ENCODE measurements at places on chromosomes 1 and 21.
A peak's percentile ranks its signal among the peaks of the same experiment; 100 is the strongest.

DNA sequence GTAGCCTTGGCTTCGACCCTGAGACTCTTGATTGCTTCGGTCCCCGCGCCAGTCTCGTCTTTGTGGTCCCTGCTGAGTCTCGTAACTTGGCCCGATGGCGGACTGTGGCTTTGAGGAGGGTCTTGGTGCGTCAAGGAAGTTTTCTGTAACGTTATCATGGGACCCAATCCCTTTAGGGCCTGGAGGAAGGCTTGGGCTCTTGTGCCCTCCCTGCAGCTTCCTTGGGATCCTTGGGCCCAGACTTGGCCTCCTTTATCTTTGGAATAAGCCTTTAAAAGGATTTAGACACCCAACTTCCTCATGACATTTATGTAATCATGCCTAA, 371 bp downstream of the ZMPSTE24 start:
- no peak for DNase-seq

DNA sequence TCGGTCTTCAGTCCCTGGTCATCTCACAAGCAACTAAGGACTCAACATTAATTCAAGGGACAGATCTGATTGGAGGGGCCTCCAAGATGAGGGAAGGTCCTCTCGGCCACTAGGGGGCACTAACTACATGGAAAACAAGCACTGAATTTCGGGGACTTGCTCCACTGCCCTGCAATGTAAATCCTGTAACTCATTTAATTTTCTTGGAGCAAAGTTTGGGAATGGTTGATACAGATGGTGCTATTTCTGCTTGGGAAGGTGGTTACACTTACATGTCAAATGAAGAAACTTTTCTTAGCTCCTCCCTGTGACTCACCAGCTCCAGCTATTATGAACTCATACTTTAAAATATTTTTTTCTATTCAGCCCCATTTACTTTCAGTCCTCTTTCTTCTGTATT, 97.4 kb upstream of the KCNJ15 start:
- DNase-seq: peak; percentile 80

DNA sequence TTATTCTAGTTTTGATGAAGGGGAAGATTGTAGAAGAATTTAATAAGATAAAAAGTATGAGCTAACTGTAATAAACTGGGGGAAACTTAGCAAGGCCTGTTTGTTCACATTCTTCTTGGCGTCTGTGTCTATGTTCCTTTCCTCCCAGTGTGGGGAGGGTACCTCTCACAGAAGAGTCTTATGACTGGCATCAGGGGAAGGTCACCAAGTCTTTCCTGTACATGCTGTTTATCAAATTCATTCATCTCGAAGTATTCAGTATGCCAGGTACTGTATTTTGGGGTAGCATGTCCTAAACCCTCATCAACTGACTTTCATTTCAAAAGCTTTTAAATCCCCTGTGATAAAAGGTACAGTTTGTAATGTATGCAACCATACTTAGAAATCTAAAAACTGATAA, 78.4 kb downstream of the HS2ST1 start:
- DNase-seq: no peak

DNA sequence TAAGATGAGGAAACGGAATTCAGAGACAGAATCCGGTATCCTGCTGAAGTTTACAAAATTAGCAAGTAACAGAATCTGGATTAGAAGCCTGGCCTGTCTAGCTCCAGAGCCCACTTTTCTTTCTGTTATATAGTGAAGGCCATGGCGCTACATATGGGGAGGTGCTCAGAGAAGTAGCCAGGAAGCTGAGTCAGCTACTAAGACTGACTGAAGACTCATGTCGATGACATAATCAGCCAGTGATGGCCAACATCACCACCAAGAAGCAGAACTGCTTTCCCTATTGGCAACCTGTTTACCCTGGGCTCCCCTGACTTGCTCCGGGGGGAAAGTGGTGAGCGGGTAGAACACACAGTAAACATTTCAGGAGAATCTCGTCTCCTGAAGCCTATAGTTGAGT, 18.8 kb downstream of the LRRC52 start:
- no peak for DNase-seq

- DNase-seq: no peak
Observed at GRCh38 chr1:26418865-26419349, 8.3 kb downstream of the LIN28A start.

GRCh38 chr1:160866001-160866694, 3.5 kb upstream of the CD244 start:
- DNase-seq: no peak

DNA sequence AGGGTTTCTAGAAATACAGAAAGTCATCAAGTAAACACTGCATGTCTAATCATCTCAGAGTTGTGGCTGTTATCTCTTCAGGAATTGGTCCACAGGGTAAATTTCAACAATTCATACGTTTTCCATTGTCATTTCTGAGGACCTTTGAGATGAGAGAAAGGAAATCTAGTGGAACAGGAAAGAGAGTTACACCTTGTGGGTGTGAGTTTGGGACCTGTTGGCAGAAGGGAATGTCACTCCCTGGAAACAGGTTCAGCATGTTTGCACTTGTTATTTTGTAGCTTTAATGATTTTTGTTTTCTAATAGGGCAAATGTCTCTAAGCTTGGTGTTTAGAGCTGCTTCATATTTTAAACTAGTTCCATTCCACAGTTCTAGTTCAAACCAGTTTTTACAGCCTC, 5.6 kb downstream of the TMEM167B start:
- DNase-seq: no peak

DNA sequence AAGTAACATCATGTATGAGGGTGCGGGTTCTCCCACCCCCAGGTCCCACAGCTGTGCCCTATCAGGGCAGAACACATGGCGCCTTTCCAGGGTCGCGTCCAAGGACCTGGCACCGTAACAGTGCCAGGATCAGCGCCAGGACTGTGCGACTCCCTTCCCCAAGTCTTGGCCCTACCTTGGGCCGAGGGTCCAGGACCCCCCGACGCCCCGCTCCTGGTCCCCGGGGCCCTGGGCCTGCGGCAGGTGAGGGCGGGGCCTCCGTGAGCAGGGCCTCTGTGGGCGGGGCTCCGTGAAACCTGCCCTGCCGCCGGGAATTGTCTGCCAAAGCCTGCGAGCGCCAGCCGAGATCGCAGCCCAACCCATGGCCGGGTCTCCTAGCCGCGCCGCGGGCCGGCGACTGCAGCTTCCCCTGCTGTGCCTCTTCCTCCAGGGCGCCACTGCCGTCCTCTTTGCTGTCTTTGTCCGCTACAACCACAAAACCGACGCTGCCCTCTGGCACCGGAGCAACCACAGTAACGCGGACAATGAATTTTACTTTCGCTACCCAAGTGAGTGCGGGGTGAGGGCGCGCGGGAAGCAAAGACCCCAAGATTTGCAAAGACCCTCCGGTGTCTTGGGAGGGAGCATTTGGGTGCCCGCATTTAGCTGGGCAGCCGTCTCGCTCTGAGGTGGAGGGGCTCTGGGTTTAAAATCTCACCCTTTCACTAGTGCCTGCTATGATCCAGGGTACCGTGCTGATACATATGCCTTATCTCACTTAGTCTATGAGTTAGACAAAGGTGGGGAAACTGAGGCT, at the start of gene RHBG:
Gene RHBG, plus strand, starts transcription at position 323 of the 796 bp plus-strand sequence. Its CDS starts 39 bp downstream, at position 362.
- no peak for DNase-seq

DNA sequence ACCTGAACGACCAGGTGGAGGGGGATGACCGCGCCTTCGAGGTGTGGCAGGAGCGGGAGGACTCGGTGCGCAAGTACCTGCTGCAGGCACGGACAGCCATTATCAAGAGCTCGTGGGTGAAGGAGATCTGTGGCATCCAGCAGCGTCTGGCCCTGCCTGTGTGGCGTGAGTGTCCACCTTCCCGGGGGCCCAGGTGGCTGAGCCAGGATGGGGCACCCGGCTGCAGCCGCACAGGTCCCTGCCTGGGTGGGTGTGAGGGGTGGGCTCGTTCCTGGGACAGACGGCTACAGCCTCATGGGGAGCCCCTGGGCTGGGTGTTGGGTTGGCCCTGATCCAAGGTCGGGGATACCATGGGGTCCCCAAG, 65.2 kb downstream of the TRIM11 start:
- no peak for DNase-seq

- DNase-seq: no peak
Observed at GRCh38 chr1:180470031-180470430, 32.3 kb downstream of the ACBD6 start.

DNA sequence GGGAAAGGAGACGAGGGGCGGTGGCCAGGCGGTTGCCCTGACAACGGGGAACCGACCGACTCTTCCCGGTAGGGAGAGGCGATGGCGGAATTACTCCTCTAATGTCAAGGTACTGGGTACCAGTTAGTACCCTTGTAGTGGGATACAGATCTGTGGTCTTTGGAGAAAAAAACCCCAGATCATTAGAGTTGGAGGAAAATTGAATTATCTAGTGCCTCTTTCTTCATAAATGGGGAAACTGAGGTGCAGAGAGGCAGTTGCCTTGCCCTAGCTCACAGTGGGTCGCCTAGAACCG, 545 bp upstream of the PEF1 start:
- DNase-seq: no peak

- no peak for DNase-seq
Observed at GRCh38 chr1:11143907-11144306, 44.2 kb upstream of the EXOSC10 start.

GRCh38 chr1:125080077-125080476, 3895.3 kb downstream of the SRGAP2C start:
- no peak for DNase-seq

GRCh38 chr1:200206761-200207160, 179.3 kb downstream of the NR5A2 start:
- DNase-seq: no peak

DNA sequence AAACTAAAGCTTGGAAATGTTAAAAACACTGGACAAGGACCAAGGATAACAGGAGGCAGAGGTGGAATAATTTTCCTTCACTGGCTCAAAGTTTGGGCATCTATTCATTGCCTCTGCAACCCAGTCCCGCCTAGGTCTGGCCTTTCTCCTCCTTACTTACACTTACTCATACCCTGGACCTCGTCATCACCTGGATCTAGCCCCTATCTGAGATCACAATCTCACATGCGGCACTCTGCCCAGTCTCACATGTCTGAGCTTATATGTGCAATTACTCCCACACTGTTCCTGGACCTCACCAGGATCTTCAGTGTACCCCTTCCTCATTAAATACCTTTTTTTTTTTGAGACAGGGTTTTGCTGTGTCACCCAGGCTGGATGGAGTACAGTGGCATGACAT, 37.6 kb downstream of the NVL start:
- no peak for DNase-seq

- no peak for DNase-seq
Observed at GRCh38 chr1:206839857-206840256, 25.6 kb upstream of the IL20 start.

- DNase-seq: no peak
Observed at GRCh38 chr1:205037539-205037938, 5.5 kb upstream of the CNTN2 start.

GRCh38 chr21:45573452-45574035, 31.3 kb upstream of the SLC19A1 start:
- DNase-seq: no peak

- DNase-seq: no peak
Observed at GRCh38 chr1:30745156-30745833, 12.3 kb downstream of the LAPTM5 start.

DNA sequence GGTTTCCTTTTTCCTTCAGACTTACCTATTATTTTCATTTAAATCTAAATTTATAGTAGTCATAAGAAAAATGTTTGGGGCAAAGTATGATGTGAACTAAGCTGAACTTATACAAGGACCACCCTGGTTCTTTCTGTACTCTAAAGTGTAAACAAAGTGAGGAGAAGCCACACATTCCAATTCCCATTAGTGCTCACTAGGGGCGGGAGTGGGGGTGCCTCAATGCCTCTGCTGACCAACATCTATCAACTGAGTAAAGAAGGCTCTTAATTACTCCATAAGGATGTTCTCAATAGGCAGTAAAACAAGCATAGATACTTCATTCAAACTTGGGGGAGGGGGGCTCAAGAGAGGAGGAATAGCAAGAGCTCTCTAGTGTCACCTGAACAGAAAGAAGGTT, 151.7 kb downstream of the CDC42BPA start:
- DNase-seq: no peak

DNA sequence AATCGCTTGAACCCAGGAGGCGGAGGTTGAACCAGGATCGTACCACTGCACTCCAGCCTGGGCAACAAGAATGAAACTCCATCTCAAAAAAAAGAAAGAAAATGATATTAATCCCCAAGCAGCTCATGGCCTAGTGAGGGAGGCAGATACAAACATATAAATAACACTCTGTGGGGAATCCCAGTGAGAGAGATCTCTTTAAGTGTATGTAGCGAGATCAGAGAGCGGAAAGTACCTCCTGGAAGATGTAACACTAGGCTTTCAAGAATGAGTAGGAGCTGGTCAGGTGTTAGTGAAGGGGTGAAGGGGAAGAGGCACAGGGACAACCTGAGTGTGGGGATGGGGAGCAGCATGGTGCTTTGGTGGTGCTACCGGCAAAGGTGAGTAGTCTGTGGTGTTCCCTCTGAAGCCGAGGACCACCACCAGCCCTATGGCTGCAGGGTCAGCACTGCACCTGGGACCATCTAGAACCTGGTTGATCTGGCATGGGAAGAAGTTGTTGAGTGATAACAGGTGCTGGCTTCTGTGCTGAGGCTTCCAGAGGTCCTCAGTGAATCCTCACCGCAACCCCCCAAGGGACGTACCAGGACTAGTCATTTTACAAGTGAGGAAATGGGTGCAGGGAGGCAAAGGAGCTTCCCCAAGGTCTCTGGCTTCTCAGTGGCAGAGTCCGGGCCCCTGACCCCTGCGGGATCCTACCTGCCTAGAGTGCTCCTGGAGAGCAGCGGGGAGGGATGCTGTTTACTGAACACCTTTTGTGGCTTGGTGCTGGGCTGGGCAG, 367.6 kb upstream of the VAMP3 start:
- DNase-seq: no peak

DNA sequence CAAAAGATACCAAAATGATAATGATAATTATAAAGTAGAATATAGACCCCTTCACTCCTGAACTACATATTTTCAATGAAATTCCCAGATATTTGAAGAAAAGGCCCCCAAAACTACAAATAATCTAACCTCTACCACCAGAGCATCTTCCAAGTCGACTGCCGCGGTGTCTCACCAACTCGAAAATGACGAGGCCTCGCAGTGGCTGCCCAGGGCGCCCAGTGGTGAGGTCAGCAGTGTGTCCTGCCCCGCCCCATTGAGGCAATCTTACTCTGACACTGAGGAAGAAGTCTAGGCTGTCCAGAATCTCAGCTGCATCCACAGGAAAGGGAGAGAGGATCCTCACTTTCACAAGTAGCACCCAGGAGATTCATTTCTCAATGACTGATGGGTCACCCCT, 5.2 kb downstream of the DUSP10 start:
- no peak for DNase-seq

- DNase-seq: no peak
Observed at GRCh38 chr1:246165826-246166709, 341.0 kb downstream of the SMYD3 start.

DNA sequence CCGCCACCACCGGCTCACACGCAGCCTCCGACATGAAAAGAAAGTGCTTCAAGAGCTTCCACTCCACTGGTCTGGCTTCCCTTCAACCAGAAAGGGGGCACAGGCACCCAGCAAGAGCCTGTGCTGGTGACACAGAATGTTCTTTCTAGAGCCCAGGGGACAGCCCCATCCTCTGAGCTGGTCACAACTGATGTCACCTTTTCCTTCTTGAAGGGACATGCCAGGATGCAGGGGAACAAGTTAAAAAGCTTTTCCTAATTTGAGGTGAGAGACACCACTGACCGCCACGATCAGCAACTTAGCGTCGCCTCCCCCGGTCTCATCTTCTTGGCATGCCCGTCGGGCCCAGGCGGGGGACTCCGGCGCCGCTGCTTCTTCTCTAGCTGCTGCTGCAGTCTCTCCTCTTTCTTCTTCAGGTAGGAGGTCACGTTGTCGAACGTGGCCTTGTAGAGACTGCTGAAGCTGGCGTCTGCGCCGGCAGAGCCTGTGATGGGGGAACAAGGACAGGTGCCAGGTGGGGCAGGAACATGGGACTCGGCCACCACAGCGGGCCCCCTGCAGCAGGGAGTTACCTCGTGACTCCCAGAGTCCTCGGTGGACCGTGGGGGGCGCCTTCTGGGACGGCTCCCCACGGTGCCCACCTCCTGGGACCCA, 29.5 kb downstream of the WDR4 start:
- no peak for DNase-seq
